ENCODE measurements at places on chromosomes 3 and 15. TPM values are rescaled to one million over a fixed set of nuclear protein-coding genes. Genes with fewer than 3 reads are reported as not detected.

Gene ITPKA
- total RNA-seq: 1.1 TPM

Gene LPCAT4
- total RNA-seq: 107 TPM

Gene RNF7
- 95.0 TPM for total RNA-seq

Gene MOBP
- not detected for total RNA-seq

Gene IL5RA
- total RNA-seq: not detected

Gene SNX22
- total RNA-seq: 4.6 TPM

Gene LRTM1
- not detected for total RNA-seq

All from glutamatergic neuron (in vitro differentiated cells).